ENCODE measurements at places on chromosomes 16 and 17.

- DNase-seq: no peak
These were observed 3.1 kb upstream of the WSCD1 start for GRCh38 chr17:6067060-6067459.

DNA sequence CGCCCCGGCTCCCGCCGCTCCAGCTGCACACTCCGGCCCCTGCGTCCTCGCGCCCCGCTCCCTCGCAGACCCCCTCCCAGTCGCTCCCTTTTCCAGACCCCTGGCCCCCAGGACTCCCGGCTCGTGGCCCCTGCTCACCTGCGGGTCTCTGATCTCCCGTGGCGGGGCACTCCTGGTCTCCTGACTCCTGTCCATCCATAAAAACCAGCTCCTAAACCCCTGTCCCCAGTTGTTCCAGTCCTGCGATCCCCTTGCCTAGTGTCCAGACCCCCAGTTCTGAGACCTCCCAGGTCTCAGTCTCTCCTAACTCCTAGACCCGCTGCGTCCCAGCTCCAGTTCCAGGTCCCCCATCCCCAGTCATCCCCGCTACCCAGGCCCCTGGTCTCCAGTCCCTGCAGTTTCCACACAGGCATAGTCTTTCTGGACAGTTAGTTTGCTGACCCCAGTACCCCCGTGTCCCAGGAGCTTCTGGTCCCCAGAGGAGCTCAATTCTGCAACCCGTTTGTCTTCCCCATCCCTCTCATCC lies 379 bp downstream of the SNX29 start:
- peak; percentile 21 for DNase-seq

DNA sequence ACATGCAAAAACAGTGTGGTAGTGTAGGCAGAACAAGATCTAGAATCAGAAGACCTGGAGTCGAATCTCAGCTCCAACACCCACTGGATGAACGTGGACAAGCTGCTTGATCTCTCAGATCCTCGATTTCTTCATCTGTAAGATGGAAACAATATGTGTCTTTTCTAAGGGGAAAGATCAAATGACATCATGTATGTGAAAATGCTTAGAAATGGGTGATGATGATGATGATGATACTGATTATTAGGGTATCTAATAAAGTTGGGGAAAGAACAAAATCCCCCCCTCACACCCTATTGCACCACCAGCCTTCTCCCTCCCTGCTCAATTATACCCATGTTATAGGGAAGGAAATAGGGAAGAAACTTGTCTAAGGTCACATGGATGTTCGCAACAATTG lies 10.9 kb downstream of the DYNLL2 start:
- DNase-seq: no peak

- no peak for DNase-seq
These were observed 15.3 kb downstream of the VPS53 start for GRCh38 chr17:699345-699744.

- no peak for DNase-seq
These were observed 48.1 kb downstream of the MARF1 start for GRCh38 chr16:15594711-15595320.

DNA sequence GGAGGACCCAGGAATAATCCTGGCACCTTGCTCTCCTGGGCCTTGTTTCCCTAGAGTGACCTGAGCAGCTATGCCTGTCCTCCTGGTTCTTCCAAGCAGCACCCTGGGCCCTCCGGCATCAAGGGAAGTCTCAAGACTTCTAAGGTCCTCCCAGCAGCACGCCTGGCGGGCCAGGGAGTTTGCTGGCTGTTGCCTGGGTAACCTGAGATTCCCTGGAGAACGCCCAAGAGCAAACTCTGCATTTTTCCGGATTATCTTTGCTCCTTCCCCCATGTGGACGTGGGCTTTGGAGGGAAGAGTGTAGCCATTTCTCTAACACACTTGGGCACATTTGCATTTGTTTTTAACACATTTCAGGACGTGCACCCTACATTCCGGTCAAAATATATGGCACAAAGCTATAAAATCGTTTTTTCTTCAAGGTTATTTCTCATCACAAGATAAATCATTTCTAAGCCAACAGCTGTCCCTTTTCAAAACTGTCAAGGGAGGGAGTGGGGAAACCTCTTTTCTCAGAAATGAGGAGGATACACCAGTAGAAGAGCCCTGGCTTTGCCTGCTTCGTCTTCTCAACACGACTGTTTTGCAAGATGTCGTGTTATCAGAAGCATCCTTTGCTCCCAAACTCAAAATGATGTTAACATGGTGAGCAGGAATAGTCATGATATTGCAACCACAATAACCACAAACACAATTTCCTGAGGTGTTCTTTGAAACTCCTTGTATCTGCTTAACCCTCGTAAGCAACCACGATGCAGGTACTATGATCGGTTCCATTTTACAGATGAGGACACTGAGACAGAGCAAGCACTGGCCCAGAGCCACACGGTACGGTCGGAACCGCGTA lies 116.5 kb downstream of the ADCY9 start:
- no peak for DNase-seq

DNA sequence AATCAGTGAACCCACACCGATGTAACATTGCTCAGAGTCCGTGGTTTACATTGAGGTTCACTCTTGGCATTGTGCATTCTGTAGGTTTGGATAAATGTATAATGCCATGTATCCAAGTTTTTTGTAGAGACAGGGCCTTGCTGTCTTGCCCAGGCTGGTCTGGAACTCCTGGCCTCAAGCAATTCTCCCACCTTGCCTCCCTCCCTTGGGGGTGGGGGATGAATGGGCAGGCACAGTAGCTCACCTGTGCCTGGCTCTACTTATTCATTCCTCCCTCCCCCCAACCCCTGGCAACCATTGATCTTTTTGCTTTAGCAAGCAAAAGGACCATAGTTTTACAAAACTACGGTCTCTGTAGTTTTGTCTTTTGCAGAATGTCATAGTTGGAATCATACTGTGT lies 181.4 kb downstream of the SPECC1 start:
- no peak for DNase-seq

- no peak for DNase-seq
These were observed 5.9 kb upstream of the SDK2 start for GRCh38 chr17:73650140-73650539.

DNA sequence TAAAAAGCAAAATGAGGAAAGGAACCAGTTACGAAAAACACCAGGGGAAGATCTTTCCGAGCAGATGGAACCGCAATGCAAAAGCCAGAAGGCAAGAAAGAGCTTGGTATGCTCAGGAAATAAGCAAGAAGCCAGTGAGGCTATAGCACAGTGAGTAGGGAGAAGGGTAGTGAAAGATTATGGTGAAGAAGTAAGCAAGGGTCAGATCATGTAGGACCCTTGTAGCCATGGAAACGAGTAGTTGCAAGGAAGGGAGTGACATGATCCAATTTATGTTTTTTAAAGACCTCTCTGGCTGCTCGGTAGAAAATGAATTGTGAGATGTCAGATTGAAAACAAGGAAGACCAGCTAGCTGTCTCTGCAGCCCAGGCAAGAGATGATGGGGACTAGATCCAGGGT lies 143.3 kb downstream of the USP31 start:
- no peak for DNase-seq

- DNase-seq: no peak
These were observed 5.3 kb downstream of the BEAN1 start for GRCh38 chr16:66432429-66432828.

GRCh38 chr17:53101706-53102105 lies 721.0 kb upstream of the KIF2B start:
- no peak for DNase-seq

DNA sequence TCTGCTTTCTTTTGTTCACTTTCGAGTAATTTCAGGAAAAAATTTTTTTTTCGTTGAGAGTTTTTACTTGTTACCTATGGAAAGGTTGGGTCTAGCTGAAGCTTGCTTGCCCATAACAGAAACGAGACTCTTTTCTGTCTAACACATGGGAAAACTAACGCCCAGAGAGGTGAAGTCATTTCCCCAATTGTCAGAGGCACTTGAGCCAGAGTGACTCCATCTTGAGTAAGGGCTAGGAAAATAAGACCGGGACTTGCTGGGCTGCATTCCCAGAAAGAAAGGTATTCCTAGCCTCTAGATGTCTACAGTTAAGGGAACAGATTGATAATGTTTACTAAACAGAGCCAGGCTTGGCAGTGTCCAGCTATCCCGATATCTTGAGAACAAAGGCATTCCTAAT lies 26.8 kb downstream of the PRKCB start:
- DNase-seq: no peak

All from substantia nigra (tissue), 51 donors.